ENCODE measurements at places on chromosomes 3 and 15.
A peak's percentile ranks its signal among the peaks of the same experiment; 100 is the strongest.

GRCh38 chr3:30984855-30985749 is 90.6 kb upstream of the GADL1 start:
- DNase-seq = no peak

DNA sequence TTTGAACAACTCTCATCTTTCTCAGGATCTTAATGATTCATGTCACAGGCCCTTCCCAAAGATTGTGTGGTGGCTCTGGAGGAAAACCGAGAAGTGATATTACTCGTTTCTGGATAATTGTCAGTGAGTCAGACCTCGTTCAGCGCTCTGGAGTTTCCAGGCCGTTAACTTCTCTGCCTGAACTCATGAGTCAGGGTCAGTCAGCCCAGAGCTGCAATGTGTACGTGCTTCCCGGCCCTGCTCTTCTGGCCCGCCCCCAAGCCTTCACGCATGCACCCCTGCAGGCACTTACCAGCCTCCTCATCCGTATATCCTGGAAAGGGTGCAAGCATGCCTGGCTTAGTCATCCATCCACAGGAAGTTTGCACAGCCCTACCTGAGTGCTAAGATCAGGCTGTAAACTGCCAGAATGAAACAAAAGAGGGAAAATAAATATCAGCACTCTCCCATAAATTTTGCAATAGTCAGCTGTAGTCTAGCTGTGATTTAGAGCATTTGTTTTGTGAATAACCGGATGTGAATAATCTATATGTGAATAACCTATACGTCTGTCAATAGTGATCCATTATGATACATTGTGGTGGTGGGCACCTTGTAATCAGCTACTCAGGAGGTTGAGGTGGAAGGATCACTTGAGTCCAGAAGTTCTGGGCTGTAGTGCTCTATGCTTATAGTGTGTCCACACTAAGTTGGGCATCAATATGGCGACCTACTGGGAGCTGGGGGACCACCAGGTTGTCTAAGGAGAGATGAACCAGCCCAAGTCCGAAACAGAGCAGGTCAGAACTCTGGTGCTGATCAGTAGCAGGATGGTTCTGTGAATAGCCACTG is 35.3 kb upstream of the SEMA4B start:
- DNase-seq = no peak

DNA sequence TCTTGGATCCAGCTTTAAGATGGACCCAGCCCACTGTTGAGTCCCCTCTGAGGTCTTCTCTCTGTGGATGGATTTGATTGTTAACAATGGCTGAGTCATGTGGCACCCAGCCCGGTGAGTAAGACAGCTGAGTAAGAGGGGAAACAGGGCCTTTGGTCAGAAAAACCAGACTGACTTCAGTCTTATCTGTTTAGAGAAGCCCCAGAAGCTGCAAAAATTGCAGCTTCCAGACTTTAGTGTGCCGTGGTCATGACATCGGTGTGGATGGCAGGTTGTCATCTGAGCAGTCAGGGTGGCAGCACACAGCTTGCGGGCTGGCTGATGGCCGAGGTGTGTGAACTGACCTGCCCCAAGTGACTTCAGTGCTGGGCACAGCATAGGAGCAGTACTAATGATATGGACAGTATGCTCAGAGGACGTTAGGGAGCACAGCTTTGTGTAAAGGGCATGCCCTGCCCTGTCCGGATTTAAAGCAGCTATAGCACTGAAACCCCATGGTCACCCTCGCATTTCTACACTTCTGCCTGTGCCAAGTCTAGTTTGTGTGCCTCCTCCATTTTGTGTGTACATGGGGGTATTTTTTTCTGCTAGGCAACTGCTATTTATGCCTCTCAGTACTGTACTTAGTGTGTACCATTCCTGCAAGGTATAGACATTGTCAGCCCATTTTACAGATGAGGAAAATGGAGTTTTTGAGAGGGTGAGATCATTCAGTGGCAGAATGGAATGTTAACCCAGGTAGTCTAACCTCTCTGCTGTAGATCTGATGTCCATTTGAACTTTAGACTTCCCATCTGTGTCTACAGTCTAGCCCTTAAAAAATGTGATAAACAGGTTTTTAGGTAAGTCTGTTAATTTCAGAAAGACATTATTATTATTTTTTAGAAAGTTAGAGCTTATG is 44.4 kb downstream of the FLNB start:
- DNase-seq = no peak

GRCh38 chr15:89946681-89947299 is 34.0 kb upstream of the ARPIN start:
- DNase-seq = no peak

DNA sequence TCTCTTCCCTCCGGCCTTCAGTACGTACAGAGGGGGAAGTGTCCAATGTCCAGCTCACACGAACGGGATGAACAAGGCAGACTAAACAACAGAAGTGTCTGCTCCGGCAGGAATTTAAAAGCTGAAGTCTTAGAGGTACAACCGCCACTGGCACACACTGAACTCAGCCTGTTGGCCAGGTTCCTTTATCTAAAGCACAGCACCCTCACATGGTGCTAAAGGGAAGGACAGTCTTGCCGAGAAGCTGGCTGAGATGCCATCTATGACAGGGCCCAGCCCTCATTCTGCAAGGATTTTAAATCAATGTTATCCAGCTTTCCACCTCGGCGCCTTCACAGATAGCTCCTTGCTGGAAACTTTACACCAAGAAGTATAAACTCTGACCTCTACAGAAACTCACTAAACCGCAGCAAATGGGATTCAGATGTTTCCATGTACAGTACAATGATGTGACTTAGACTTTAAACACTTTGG is 2.8 kb downstream of the ADAMTS17 start:
- peak; percentile 52 for DNase-seq

GRCh38 chr3:66099541-66100065 is 60.9 kb upstream of the MAGI1 start:
- DNase-seq = no peak

Data from activated T-cell treated with anti-CD3 and anti-CD28 coated beads for 4 hours (primary cell).